ENCODE measurements at places on chromosomes 6 and 20.

- no peak for DNase-seq
Measured at GRCh38 chr20:20492521-20493332, 124.8 kb downstream of the INSM1 start.

- DNase-seq: no peak
Measured at GRCh38 chr6:81552644-81553043, 199.8 kb downstream of the TENT5A start.

DNA sequence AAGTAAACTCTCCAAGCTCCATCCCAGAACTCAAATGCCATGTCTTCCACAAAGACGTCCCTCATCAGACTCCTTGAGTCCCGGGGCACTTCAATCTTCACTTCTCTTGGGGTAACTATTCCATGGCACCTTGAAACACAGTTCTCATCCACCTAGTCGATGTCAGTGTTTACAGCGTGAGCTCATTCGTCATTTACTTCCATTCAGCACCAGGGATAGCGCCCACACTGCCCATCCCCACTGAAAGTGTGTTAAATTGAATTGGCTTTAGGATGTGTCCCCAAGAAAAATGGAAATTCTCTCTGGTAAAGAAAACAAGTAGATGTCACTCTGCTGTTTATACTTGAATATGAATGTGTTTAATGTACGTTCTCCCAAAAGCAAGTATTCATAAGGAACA, 31.3 kb downstream of the KCNK15 start:
- DNase-seq: peak; percentile 0

DNA sequence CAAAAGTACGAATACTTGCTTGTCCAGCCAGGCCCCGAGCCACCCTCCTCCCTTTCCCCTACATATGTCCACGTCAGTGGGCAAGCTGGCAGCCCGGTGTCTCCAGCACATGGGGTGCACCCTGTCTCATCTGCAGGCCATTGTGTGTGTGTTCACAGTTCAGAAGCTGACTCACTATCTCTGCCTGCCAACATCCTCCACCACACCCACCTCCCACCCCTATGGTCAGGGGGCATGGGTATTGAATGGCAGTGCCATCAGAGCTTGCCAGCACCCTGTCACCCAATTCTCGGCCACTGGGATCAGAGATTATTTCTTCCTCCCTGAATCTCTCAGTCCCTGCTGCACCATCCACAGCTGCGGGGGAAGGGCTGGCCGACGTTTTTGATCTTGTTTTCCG, 195.7 kb downstream of the FARS2 start:
- DNase-seq: no peak

DNA sequence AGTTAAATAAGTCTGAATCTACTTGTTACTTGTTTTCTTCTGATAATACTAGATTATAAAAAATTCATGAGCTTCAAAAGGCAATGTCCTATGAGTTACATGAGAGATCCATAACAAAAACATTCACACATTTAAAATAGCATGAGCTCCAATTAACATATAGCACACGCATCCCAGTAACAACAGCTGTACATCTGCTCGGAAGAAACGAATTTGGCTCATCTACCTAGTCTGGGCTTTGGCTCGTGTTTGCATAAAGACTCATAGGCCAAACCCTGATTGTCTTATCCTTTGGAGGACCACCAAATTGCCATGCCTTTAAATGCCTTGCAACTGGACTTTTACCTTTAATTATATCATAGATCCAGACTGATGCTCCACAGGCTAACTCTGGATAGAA, 259.7 kb upstream of the CHD6 start:
- no peak for DNase-seq

Measured in kidney glomerular epithelial cell (primary cell).